ENCODE measurements at places on chromosomes 7 and 10. TPM values are rescaled to one million over a fixed set of nuclear protein-coding genes. Genes with fewer than 3 reads are reported as not detected.
A peak's percentile ranks its signal among the peaks of the same experiment; 100 is the strongest.

- no peak for DNase-seq
Observed at GRCh38 chr7:3780525-3780924, 479.5 kb downstream of the SDK1 start.

CFAP58 gene
- total RNA-seq, result 0.56 TPM

DNA sequence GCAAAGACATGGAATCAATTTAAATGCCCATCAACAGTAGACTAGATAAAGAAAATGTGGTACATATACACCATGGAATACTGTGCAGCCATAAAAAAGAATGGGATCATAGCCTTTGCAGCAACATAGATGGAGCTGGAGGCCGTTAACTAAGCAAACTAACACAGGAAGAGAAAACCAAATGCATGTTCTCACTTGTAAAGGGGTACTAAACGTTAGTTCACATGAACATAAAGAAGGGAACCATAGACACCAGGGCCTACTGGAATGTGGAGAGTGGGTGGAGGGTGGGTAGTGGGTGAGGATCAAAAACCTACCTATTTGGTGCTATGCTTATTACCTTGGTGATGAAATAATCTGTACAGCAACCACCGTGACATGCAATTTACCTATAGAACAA lies 78.4 kb upstream of the GSDME start:
- DNase-seq, result no peak

- no peak for DNase-seq
Observed at GRCh38 chr7:90396420-90396819, 6.8 kb upstream of the CLDN12 start.

C10orf90 gene
- total RNA-seq, result not detected

ELAPOR2 gene
- total RNA-seq, result 3.3 TPM

GRCh38 chr7:17646253-17646956 lies 293.9 kb downstream of the SNX13 start:
- no peak for DNase-seq

ABCB1 gene
- 15.7 TPM for total RNA-seq

HMX2 gene
- not detected for total RNA-seq

DNA sequence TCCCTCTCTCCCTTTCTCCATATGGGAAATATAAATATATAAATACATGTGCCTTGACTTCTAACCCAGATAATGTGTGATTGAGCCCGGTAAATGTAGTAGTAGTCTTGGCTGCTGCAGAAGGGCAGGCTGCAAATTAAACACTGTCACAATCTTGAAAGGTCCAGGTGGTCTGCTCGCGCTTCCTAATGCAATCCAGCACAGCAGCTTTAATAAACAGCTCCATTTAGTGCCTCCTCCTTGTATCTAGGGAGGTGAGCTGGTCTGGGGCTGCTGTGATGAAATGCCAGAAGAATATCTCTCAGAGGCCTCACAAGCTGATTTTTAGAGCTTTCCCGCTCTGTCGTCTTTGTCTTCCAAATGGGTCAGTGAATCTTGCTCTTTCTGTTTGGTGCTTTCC lies 782 bp downstream of the POU6F2 start:
- no peak for DNase-seq

OGDHL gene
- 0.35 TPM for total RNA-seq

GRCh38 chr7:117401293-117402002 lies 25.8 kb downstream of the ASZ1 start:
- no peak for DNase-seq

DNA sequence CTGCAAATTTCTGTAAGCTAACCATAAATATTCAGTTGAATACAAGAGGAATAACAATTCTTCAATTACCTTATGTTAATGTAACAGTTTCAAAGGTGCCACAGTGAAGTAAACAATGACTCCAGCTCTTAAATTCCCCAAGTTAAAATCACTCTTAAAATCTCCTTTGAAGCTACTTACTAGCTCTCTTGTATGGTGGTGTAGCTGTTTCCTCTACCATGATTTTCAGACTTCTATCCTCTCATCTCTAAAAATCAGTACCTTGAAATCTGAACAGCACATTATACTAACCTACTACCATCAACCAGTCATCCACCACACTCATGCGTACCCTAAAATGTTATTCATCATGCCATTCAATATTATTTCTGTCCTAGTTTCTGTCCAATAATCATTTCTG lies 29.6 kb downstream of the JMJD1C start:
- no peak for DNase-seq

TMEM236 gene
- 0.12 TPM for total RNA-seq

PPP1R9A gene
- 0.07 TPM for total RNA-seq

DNA sequence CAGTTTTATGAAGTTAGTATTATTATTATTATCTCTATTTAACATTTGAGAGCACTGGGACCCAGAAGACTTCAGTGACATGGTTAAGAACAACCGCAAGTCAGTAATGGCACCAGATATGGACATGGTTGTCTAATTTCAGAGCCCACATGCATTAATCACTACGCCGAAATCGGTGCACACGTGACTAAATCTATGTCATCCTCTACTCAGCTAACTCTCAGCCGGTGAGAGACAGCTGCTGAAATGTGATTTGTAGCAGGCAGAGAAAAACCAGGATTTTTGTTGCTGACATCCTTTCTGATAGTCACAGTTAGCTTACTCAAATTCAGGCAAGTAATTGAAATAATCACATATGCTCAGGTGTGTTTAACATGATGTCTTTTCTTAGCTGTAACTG lies 127.7 kb downstream of the SPAG6 start:
- DNase-seq, result no peak

GRCh38 chr10:131660427-131660826 lies 240.4 kb upstream of the PPP2R2D start:
- no peak for DNase-seq

DNA sequence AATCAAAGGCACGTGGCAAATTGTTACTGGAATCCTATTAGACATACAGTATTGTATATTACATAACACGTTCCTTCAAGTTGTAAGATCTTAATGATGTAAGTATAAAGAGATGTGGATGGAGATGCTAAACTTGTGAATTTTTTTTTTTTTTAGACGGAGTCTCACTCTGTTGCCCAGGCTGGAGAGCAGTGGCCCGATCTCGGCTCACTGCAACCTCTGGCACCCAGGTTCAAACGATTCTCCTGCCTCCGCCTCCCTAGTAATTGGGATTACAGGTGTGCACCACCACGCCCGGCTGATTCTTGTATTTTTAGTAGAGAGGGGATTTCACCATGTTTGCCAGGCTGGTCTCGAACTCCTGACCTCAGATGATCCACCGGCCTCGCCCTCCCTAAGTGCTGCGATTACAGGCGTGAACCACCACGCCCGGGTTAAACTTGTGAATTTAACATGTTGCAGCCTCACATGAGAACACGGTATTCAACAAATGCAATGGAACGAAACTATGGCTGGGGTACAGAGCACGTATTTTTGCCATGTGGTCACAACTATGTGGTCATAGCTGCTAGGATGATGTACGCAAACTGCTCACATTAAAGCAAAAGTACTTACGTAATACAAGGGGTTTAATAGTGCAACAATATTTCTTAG lies 818 bp upstream of the SUPV3L1 start:
- DNase-seq, result peak; percentile 54

AKR1C4 gene
- not detected for total RNA-seq

- DNase-seq, result no peak
Observed at GRCh38 chr7:103704701-103705100, 258.7 kb upstream of the SLC26A5 start.

- DNase-seq, result no peak
Observed at GRCh38 chr7:33905389-33906032, at the start of gene BMPER. BMPER (plus strand) TSS chr7:33905539; CDS start chr7:33905614, 75 bp downstream.

- no peak for DNase-seq
Observed at GRCh38 chr7:16940776-16941175, 59.0 kb upstream of the AGR3 start.

GRCh38 chr10:99234041-99234790 lies 1.4 kb downstream of the HPSE2 start:
- DNase-seq, result peak; percentile 68

CLDN3 gene
- total RNA-seq, result not detected

GRCh38 chr7:9709216-9709615 lies 1264.5 kb upstream of the PHF14 start:
- no peak for DNase-seq

- peak; percentile 52 for DNase-seq
Observed at GRCh38 chr10:88886557-88886956, 6.5 kb downstream of the STAMBPL1 start.

- DNase-seq, result no peak
Observed at GRCh38 chr7:68706291-68706690, 892.0 kb upstream of the AUTS2 start.

DNA sequence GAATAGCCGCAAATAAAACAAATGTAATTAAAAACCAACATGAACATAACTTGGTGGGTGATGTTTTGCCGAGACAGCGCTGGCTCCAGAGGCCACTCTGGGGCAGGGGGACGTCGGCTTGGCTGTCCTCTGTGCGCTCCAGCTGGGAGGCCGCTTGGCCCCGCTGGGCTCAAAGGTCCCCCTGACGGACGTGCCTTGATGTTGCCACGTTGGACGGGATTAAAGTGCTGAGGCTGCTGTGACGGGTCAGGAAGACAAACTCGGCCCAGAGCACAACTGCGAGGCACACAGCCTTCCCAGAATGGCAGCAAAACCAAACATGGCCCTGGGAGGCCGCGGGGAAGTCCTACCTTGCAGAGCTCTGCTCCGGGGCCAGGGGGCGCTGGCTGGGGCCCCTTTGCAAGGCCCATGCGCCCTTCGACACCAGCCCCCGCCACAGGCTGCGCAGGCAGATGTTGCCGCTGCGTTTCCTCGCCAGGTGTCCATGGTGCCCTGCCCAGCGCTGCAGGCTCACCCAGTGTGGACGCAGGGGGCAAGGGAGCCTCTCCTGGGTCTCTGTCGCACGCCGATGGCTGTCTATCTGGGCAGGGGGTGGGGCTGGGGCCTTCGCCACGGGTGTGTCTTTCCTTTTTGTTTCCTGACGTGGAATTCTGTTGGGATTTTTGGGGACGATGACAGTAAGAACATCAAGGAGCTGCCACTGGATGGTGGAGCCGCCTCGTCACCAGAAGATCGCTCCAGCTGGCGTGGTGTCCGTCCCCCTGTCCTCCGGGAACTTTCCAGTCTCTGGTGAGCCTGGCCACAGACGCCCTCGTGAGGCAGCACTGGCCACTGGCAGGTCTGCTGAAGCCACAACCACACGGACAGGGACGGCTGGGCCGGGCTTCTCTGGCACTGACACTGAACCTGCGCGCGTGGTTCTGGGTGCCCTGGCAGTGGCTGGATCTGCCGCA lies 99.6 kb upstream of the DIP2C start:
- DNase-seq, result peak; percentile 43

- DNase-seq, result no peak
Observed at GRCh38 chr7:148011753-148012152, 578.8 kb upstream of the C7orf33 start.

All from activated CD8-positive, alpha-beta memory T cell treated with anti-CD3 and anti-CD28 coated beads, Interleukin-2, amount 10 ng/mL, durations not matched to agents 7 days and 5 days (primary cell).